ENCODE measurements at places on chromosomes 1 and 21.

- no peak for DNase-seq
Measured at GRCh38 chr1:48495166-48495565, 23.2 kb upstream of the SPATA6 start.

DNA sequence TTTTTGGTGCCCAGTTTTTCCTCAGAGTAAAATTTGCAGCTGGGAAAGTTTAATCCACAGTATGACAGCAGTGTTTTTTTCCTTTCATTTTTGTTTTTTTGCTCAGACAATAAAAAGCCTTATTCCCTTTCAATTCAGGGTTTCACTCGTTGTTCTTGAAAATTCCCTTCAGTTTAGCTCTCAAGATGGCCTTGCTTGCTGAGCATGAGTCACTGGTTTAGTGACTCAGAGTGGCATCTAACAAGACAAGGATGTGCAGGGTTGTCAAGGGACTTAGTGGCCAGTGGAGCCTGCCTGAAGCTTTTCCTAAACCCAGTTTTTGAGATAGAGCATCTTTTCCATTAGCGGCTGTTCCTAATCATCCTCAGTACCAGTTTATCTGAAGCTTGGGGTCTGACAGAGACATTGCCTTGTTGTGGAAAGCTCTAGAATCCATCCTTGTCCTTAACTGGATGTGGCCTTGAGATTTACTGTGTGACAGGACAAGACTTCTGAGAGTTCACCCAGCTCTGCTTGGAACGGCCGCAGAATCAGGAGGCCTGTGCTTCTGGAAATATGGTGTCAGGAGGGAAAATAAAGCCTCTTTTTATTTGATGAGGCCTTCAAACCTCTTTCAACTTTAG, 48.4 kb upstream of the DNAJC6 start:
- DNase-seq, result no peak

DNA sequence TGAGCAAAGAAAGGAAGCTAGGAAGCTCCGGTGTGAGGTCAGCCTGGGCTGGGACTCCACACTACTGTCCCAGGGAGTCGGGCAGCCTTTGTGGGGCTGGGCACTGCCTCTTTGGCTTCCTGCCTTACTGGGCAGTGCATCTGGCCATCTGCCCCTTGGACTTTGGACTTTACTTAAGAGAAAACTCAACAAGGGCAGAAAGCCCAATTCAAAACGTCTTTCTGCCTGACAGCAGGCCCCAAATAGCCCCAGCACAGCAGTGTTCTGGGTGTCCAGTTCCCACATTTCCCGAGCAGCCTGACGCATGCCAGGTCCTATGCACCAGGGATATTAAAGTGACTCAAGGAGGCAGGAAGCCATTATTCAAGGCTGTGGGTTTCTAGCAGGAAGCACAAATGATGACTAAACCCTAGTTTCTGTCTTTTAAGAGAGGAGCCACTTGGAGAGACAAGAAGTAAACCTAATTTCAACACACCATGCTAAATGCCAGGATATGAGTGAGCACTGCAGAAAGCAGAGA, 37.9 kb upstream of the EDEM3 start:
- no peak for DNase-seq

DNA sequence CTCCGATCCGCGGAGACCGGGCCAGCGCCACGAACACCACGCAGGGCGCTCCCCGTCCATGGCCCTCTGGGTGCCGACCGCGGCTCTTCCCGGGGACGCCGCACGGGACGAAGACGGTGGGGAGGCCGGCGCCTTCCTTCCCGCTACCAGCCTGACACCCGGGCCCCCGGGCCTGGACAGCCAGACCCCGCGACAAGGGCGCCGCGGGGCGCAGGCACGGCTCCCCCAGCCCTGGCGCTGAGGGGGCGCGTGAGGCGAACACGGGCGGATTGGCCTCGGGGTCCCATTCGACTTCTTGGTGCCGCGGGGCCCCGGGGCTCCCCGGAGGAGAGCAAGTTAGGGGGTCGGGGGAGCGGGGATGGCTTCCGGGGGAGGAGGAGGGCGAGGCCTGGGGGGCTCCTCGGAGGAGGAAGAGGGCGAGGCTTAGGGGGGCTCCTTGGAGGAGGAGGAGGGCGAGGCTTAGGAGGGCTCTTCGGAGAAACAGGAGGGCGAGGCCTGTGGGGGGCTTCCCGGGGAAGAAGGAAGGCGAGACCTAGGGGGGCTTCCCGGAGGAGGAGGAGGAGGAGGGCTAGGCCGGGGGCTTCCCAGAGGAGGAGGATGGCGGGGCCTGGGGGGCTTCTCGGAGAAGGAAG, 537 bp upstream of the KLHL17 start:
- DNase-seq, result no peak

DNA sequence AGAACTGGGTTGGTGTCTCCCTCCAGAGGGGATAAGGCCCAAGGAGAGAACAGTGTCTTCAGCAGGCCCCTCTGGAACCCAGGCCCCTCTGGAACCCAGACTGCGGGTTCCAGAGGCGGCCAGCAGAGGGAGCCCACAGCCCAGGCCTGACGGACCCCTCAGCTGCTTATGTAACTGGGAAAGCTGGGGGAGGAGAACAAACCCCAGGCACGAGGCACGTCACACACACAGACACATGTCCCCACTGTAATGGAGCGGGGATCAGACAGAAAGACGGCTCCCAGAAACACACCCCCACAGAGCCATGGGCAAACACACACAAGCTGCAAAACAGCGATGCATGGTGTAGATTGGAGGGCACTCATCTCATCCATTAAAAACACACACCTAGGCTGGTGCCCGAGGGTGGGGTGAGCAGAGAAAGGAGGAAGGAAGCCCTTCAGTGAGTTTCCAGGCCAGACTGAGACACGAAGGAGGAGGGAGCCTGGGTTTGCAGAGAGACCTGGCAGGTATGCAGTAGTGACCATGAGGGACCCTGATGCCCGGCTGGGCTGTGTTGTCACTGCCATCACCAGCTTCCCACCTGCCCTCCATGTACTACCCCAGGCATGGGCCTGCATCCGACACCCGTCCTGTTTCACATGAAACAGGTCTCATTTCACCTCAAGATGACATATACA, 2.8 kb upstream of the IGSF8 start:
- DNase-seq, result peak; percentile 90

DNA sequence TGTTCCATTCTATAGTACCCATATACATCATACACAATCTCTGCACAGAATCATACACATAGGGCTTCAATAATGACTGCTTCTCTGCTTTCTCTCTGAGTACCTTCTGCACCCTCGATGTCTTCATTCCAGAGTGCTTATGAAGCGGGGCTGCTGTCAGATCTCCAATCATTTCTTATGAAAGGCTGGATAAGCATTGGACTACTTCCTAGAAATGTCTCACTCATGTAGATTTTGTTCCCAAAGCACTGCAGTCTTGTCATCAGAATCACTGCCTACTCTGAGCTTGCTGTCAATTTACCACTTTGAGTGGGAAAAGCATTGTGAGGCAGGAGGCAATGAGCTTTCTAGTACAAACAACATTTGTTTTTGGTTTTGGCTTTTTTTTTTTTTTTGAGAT, 179.0 kb downstream of the SLC35F3 start:
- no peak for DNase-seq

GRCh38 chr1:53893999-53894636, at the start of gene DIO1:
TSS of gene DIO1 (plus strand) at chr1:53894187. CDS start at chr1:53894211, 24 bp downstream.
- DNase-seq, result no peak

DNA sequence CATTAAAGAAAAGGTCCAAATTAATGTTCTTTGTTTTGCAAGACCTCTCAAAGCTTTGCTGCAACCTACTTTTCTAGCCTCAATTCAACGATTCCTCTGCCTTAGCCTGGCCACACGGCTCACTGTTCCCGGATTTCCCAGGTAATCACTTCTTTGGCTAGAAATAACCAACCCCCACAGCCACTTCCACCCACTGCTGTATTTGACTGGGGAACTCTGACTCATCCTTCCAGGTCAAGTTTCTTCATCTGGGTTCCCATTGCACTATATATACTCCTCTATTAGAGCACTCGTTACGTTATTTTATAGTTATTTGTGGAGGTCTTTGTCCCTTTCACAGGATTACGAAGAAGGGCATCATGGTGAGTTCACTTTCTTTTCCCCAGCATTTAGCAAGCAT, 185.9 kb downstream of the CACNA1E start:
- DNase-seq, result no peak

GRCh38 chr1:160095382-160096105, 2.9 kb downstream of the IGSF8 start:
- DNase-seq, result no peak

- no peak for DNase-seq
Measured at GRCh38 chr1:246170574-246171261, 336.4 kb downstream of the SMYD3 start.
